Activated B cell treated with CpG ODN at 0.5 μM for 24 hours (primary cell): ENCODE measurements at places on chromosomes 11 and 22. TPM values are rescaled to one million over a fixed set of nuclear protein-coding genes. Genes with fewer than 3 reads are reported as not detected.

The PLAAT2 gene
- total RNA-seq = not detected in 2 replicates

The ADM2 gene
- 5.1 and 5.2 TPM in 2 replicates for total RNA-seq

The MPPED2 gene
- total RNA-seq = 0.37 and 1.7 TPM in 2 replicates

The APOL5 gene
- total RNA-seq = not detected in 2 replicates

The OR8D1 gene
- not detected in 2 replicates for total RNA-seq

DNA sequence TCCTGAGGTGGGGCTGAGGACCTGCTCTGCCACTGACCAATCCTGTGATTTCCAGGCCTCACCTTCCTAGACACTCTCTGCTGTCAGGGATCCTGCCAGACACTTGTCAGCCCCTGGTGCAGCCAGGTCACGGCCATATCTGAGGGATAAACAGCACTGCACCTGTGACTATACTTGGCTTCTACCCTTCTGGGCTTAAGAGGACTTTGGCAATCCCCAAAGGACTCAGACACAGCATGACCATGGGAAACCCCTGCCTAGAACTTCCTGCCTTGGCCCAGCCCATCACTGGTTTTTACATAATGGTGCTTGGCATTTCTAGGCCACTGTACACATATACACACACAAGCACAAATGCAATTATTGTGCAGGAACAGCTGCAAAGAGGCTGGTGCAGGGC, 11.6 kb upstream of the OLFML1 start:
- DNase-seq = peak; percentile 31

DNA sequence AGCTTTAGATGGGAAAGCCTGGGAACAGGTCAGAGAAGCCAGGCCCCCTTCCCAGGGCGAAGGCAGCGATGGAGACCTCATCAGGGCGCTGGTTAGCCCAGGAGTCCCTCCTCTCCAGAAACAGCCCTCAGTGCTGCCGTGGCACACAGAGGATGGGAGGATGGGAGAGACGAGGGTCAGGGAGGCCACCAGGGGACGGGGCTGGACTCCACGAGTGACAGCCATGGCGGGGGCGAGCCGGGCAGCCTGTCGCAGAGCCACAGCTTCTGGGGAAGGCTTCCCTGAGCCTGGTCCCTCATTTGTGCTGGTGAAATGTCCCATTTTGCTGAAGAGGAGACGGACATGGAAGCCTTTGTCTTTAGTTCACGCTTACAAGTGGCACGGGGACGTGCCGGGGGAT, 1390.5 kb downstream of the TBC1D22A start:
- DNase-seq = no peak

DNA sequence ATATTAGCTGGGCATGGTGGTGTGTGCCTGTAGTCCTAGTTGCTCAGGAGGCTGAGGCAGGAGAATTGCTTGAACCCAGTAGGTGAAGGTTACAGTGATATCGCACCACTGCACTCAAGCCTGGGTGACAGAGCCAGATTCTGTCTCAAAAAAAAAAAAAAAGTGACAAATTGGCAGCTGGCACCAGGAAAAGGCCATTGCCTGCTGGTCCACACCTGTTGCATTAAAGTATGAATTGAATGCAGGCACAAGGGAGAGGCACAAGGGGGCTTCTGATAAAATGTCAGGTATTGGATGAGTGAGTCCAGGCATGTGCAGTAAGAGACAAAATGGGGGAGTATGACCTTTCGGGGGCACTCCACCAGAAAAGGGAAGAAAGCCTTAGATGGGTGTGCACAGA, 28.2 kb downstream of the ZNF70 start:
- no peak for DNase-seq

GRCh38 chr11:58609723-58610122, 12.7 kb upstream of the CNTF start:
- no peak for DNase-seq

GRCh38 chr11:105274631-105275030, 135.1 kb upstream of the CARD18 start:
- no peak for DNase-seq

DNA sequence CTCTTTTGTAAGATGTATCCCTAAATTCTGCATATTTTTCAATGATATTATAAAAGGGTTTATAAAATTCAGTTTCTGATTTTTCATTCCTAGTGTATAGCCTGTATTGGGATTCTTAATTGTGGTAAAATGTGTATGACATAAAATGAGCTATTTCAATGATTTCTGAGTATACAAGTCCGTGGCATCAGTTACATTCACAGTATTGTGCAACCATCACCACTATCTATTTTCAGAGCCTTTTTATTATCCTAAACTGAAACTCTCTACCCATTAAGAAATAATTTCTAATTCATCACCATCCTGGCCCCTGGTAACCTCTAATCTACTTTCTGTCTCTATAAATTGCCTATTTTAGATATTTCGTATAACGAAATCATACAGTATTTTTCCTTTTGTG, 39.8 kb downstream of the EIF3F start:
- no peak for DNase-seq

- no peak for DNase-seq
These were observed 7.0 kb downstream of the MMP10 start for GRCh38 chr11:102773386-102773785.

DNA sequence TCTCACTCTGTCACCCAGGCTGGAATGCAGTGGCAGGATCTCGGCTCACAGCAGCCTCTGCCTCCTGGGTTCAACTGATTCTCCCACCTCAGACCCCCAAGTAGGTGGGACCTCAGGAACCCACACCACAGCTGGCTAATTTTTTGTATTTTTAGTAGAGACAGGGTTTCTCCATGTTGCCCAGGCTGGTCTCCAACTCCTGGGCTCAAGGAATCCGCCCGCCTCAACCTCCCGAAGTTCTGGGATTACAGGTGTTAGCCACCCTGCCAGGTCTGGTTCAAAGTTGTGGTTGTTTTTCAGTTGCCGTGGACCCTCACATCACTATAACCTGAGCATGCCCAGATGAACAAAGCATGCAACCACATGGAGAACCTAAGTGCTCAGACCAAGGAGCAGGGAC, 13.0 kb upstream of the RAB39A start:
- DNase-seq = no peak

GRCh38 chr11:118715837-118716260, 36.4 kb upstream of the TREH start:
- no peak for DNase-seq

DNA sequence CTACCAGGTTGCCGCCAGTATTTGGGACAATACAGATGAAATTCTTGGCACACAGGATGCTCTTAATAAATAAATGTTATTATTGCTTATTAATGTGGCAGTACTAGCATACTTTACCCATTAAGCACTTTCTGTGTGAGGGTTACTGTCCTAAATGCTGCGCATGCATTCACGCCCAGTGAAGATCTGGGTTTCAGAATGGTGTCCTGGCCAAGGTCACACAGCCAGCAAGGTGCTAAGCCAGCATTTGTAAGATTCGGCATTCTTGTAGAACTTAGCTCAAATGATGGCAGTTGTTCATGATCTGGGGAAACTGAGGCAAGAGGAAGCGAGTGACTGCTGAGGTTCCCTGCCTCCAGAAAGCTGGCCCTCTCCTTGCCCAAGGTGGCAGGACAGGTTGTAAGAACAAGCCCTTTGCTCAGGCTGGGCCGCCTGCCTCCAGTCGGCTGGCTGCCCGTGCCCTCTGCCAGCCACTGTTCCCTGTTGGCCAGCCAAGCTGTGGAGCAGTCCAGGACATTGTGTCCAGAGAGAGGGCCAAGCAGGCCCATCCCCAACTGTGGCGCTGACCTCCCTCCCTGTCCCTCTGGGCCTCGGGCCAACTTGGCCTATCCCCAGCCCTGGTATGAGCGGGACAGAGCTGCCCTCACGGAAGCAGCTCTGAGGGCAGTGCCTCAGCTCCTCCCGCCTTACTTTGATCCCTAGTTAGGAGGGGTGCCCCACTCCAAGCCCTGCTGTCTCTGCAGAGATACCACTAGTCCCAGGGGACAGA, 28.8 kb downstream of the TOB2 start:
- no peak for DNase-seq

- DNase-seq = no peak
These were observed 74.7 kb downstream of the ADAMTS15 start for GRCh38 chr11:130523166-130523565.

- DNase-seq = no peak
These were observed 33.4 kb downstream of the BCR start for GRCh38 chr22:23213581-23214334.
